ENCODE measurements at places on chromosomes 13 and 19. TPM values are rescaled to one million over a fixed set of nuclear protein-coding genes. Genes with fewer than 3 reads are reported as not detected.

The F2RL3 gene
- not detected for total RNA-seq

The KRTDAP gene
- not detected for total RNA-seq

The TEX26 gene
- not detected for total RNA-seq

The GTPBP3 gene
- total RNA-seq: 18.8 TPM

The SACS gene
- 202 TPM for total RNA-seq

The GIPC3 gene
- total RNA-seq: under 0.01 TPM

The ZNF490 gene
- total RNA-seq: 21.6 TPM

The CEACAM1 gene
- total RNA-seq: not detected

All from parietal lobe (tissue), 2 donors.